BJ (cell line): ENCODE measurements at places on chromosomes 4 and X.

- no peak for DNase-seq
These were observed 57.9 kb upstream of the PRSS48 start for GRCh38 chr4:151219091-151219490.

DNA sequence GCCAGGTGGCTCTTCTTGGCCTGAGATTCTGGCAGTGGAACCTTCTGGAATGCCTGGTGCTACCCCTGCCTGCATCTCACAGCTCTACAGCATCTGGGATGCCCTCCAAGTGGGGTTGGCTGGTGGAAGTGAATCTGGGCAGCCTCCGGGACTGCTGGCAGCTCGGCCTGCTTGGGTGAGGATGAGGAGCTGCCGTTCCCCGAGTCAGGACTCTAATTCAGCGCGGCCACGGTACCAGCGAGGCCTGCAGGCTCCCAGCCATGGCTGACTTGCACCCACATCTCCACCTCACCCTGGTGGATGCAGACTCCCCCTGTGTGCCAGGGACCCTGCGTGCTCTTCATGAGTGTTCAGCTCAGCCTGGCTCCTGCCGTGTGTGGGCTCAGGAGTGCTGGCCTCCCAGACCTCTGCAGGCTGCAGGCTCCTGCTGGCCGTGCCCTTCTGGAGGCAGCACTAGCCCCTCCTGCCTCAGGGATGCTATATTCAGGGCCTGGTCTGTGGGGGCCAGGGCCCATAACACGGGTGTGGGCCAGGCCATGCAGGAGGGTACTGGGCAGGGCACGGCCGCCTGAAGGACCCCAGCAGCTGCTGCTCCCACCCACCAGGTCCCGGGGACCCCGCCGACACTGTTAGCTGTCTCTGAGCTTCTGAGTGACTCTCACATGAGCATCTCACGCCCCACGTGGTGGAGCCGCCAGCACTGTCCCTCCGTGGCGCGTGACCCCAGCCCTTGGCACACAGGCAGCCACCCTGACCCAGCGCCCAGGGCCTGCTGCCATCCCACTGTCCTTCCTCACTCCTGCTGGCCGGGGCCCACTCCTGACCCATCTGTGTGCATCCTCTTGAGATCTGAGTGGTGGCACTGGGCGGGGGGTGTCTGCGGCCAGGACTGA, 10.6 kb downstream of the UVSSA start:
- DNase-seq, result no peak

- no peak for DNase-seq
These were observed 57.9 kb upstream of the TEX13D start for GRCh38 chrX:124274438-124275181.

DNA sequence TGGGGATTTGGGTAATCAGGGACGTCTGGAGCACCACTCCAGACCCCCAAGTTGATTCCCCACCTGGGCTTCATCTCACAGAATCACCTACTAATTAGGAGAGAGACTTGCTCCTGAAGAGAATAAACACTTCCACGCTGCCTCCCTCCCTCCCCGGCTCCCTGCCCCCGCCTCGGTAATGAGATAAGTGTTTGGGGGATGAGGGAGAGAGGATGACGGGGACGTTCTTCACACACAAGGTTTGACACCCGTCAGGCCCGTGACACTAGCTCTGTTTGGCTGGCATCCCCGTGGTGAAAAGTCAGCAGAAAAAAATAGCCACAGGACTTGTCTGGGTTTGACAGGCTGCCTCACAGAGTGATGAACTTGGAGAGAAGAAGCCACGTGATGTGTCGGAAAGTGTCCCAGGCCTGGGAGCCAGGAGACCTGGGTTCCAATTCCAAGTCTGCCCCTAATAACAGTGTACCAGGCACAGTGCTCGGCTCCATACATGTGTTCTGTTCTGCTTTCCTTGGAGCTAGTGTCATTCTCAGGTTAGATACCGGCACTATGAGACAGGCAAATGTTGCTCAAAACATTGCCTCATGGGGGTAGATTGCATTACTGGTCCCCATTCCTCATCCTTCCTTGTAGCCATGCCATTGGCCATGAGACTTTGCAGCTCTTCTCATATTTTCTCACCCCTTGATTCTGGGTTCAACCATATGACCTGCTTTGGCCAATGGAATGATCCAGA, 578.0 kb downstream of the BCOR start:
- no peak for DNase-seq

DNA sequence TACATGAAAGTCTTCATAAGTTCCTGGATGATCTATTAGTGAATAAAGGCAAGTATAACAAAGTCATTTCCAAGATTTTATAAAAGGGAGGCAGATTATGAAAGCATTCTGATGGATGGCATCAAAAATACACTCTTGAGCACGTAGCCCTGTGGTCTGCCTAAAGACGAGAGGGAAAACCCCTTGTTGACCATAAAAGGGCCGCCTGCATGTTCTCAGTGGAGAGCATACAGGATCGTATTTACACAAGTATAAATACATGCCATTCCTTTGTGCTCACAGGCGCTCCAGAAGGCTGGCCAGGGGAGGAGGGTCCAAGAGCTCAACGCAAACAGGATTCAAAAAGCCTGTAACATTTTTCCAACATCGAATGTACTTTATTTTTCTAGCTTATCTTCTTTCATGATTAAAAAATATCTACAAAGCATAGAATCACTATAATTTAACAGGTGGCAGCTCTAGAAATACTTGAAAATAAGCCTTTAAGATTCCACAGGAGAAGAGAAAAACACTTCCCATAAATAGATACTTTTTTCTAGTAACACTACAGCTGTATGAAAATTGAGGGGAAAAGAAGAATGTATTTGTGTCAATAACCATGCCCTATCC, 29.6 kb downstream of the PDGFC start:
- no peak for DNase-seq

DNA sequence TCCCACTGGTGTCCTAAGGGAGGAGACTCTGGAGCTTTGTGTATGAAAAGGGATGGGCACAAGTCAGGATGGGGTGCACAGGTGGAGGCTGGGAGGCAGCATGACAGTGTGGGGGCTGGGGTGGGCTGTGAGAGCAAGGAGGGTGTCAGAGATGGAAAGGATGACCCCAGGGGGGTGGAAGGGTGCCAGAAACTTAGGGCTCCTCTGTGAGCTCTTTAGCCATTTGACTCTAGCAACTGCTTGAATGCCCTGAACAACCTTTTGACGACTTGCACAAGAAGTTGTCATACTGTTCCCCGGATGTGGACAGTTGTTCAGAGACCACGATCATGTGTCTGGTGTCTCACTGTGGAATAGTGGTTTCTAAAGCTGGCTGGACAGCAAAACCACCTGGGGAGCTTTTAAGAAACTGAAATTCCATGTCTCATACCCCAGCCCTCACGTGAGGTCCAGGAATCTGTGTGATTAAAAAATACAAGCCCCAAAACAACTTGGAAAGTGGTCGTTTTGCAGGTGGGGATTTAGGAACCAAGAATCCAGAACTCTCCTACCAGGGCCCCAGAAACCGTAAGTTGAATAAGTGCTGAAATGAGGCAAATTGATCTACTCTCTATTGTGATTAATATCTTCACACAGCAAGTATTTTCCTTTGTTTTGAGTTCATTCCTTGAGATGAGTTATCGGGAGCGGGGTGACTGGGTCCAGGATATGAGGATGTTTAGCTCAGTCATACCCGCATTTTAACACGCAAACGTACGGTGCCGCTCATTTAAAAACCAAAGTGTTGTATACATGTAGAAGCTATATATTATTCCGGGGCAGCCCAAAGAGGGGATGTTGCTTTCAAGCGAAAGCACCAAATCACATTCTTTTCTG, 3.4 kb downstream of the RHOH start:
- DNase-seq, result no peak

- no peak for DNase-seq
These were observed 653.9 kb upstream of the AADAT start for GRCh38 chr4:170743633-170744032.

GRCh38 chrX:106484233-106484632, 127.5 kb upstream of the RADX start:
- no peak for DNase-seq

GRCh38 chr4:95572304-95572991, 23.7 kb upstream of the UNC5C start:
- DNase-seq, result no peak

- DNase-seq, result peak; percentile 89
These were observed 230.3 kb upstream of the PGRMC2 start for GRCh38 chr4:128517739-128518510.

DNA sequence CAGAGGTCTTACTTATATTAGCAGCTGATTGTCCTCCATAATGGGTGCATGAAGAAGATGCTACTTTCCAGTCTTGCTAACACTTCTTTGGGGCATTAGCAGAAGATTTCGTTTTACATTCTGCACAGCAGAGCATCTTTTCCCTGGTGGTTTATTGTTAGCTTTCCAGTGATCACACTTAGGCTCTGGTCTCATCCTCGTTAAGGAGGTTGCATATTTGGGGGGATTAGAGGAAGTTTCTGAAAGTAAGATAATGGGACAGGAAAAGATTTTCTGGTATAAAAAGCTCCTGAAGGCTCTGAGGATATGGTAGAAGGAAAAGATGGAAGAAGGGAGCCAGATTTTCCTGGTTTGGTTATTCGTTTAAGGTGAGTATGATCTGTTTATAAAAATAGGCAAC, 134.1 kb downstream of the GATB start:
- DNase-seq, result no peak

- DNase-seq, result no peak
These were observed 200.4 kb upstream of the PITX2 start for GRCh38 chr4:110823251-110823650.

DNA sequence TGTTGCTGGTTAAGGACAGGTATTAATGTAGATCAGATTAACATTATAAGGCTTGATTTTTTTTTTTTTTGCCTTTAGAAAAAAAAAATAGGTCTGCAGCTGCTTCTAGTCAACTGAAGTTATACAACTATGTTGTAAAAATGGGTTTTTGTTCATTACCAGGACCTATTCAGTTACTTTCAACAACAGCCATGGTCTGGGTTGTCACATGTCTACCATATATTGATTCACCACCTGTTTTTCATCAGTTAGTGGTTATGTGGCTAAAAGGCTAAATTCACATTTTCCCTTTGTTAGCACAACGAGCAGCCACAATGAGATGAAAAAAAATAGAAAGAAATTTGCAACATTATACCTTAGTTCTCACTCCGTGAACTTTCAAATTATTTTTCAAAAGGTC, 45.5 kb downstream of the GLRB start:
- DNase-seq, result peak; percentile 32

GRCh38 chrX:17390419-17390850, 15.4 kb downstream of the NHS start:
- DNase-seq, result no peak
